ENCODE measurements at places on chromosomes 11 and 22. TPM values are rescaled to one million over a fixed set of nuclear protein-coding genes. Genes with fewer than 3 reads are reported as not detected.

Gene BET1L
- 44.4 TPM for polyA plus RNA-seq

Gene TIMP3
- not detected for polyA plus RNA-seq

Gene CHRM1
- polyA plus RNA-seq = not detected

Gene TRIM49
- polyA plus RNA-seq = not detected

Gene KDM4E
- not detected for polyA plus RNA-seq

Gene SUSD2
- not detected for polyA plus RNA-seq

Gene SEC14L6
- not detected for polyA plus RNA-seq

Gene BTG4
- polyA plus RNA-seq = not detected

Gene ZP1
- not detected for polyA plus RNA-seq

Gene ANKK1
- polyA plus RNA-seq = not detected

Gene C11orf86
- not detected for polyA plus RNA-seq

Gene RIC3
- polyA plus RNA-seq = 5.5 TPM

Gene TSPAN18
- polyA plus RNA-seq = 2.1 TPM

Gene IGF2
- polyA plus RNA-seq = not detected

Gene SLC25A1
- 113 TPM for polyA plus RNA-seq

Gene KCNE3
- polyA plus RNA-seq = not detected

Gene IRAG1
- polyA plus RNA-seq = 0.18 TPM

Gene TKFC
- 46.1 TPM for polyA plus RNA-seq

Gene C22orf39
- 49.6 TPM for polyA plus RNA-seq

Gene APOL3
- 52.0 TPM for polyA plus RNA-seq

Gene RTN4RL2
- 0.14 TPM for polyA plus RNA-seq

Gene DUSP8
- 1.2 TPM for polyA plus RNA-seq

Gene OR5P2
- polyA plus RNA-seq = not detected

Gene CUL5
- 44.9 TPM for polyA plus RNA-seq

Gene OR2AT4
- polyA plus RNA-seq = not detected

Gene CABP7
- 0.11 TPM for polyA plus RNA-seq

Gene POU2F3
- not detected for polyA plus RNA-seq

Gene NXPE2
- polyA plus RNA-seq = not detected

Gene PPP6R3
- 41.1 TPM for polyA plus RNA-seq

Gene FADS2
- polyA plus RNA-seq = 0.63 TPM

Gene CHEK1
- 2.8 TPM for polyA plus RNA-seq

Gene CNTN5
- not detected for polyA plus RNA-seq

Gene ZBTB16
- 9.7 TPM for polyA plus RNA-seq
